ENCODE measurements at places on chromosomes 1 and 21.

GRCh38 chr1:215530401-215530984 is 36.6 kb upstream of the KCTD3 start:
- DNase-seq, result no peak

DNA sequence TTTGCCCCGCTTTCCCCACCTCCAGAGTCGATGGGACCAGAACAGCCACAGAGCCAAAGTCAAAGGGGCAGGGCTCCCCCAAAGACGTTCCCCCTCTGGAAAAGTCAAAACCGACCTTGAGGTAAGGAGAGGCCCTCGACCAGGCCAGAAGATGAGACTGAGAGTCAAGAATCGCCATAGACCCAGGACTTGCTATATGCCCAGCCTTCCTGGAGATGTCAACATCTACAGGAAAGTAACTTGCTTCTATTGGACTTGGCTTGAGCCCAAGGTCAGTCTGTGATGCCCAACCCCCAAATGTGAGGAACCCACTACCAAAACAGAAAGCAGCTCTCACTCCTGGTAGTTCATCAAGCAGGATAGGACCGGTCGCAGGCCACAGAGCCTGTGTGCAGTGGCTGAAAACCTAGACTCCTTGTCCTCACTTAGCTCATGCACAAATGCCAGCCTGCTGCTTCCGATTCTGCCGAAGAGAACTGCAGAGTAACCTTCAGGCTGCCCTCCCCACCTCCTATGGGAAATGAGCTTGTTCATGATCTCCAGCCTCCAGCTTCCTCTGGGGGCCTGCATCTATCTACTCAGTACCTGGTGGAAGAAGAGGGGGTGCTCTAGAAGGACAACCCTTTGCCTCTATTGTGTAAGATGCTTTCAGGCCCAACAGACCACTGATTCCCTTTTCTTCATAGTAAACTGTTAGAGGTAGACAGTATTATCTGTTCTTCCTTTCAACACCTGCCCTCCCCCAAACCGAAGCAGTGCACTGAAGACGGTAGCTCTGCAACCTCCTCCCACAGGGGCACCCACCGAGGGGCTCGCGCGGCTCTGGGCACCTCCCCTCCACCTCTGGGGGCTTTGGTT is 1.4 kb downstream of the ACOT7 start:
- no peak for DNase-seq

DNA sequence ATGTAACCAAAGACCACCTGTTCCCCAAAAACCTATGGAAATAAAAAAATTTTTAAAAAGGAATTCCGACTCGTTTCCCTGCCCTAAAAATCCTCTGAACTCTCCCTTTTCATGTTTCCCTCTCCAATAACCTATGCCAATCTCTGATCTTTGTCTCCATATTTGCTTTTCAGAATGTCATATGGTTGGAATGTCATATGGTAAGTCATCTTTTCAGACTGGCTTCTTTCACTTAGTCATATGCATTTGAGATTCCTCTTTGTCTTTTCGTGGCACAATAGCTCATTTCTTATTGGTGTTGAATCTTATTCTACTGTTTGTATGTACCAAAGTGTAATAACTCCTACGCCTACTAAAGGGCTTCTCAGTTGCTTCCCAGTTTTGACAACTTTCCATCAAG is 117.5 kb downstream of the BACH1 start:
- no peak for DNase-seq

DNA sequence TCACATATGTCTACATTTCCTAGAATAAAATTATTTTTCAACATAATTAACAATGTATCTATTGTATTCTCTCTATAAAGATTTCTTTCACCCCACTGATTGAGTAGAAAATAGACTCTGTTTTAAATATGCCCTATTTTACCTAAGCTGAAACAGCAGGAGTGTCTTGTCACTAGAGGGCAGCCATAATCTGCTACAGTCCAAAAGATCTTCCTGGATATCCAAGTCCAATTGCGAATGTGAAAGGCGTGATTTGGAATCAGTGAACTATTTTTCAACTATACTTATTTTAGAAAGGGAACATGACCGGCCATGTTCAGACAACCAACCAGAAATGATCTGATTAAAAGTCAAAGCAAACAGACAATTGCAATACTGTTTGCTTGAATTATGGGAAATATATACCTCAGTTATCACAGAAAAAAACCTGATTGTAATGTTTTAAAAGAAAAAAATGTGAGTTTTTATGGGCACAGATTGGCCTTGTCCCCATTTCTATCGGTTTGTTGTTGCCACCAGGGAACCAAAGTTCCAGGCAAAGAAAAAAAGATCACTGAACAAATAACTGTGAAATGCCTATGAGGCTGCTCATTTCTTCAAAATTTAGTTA is 1211.0 kb upstream of the ADGRL4 start:
- DNase-seq, result peak; percentile 26

- no peak for DNase-seq
Observed at GRCh38 chr1:218351391-218352074, 6.4 kb downstream of the TGFB2 start.

GRCh38 chr1:155451199-155451598 is 111.4 kb downstream of the ASH1L start:
- DNase-seq, result no peak

- DNase-seq, result peak; percentile 12
Observed at GRCh38 chr21:33901412-33902288, 14.0 kb downstream of the ATP5PO start.

DNA sequence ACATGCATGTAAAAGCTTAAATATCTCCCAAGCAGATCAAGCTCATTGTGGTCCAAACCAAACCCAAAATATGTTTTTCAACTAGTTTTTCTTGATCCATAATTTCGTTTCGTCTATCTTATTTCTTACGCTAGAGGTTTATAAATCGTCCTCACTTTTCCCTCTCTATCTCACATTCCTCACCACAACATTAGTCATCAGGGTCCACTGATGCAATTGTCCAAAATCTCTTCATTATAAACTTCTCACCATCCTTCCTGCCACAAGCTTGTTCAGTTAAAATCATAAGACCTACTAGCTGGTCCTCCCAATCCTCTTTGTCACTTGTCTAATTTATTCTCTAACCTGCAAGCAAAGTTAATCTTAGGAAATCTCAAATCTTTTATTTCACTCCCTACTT is 173.0 kb upstream of the PALMD start:
- no peak for DNase-seq

DNA sequence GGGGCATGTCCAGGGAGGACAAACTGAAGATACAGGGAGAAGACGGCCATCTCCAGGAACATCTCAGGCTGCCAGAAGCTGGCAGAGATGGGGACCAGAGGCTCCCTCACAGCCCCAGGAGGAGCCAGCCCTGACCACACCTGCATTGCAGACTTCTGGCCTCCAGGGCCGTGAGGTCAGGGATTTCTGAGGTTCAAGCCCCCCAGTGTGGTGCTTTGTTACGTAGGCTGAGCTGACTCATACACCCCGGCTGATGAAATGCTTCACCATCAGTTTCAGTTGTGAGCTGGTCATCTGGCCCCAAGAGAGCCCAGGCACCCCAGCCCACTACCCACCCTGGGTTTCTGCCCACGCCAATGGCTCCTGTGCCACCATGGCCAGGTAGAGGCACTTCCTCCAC is 106.4 kb downstream of the SIK1 start:
- DNase-seq, result no peak

DNA sequence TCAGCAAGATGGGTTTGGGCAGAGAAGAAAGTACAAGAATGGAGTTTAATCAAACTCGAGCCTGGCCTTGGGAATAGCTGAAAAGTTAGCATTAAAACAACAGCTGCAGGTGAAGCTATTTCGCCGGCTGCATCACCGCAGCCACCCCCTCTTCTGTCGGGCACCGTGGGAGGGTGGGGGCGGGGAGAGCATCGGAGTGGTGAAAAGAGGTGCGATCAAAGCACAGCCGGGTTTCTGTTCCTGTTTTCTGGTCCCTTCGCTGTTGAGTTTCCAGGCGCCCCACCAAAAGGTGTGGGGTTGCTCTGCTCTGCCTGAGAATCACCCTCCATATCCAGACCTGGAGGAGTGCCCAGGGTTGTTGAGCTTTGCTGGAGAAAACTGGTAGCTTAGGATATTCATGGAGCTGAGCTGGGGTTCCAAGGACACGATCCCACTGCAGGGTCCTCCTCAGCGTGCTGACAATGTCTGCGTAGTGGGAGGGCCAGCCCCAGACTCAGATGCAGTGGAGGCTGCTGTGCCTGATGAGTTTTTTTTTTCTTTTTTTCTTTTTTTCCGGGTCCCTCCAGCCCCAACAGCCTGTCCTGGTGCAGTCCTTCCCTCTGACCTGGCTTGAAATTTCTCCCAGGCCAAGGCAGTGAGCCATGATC is 127.5 kb upstream of the C1orf174 start:
- no peak for DNase-seq

GRCh38 chr1:109837852-109838570 is 72.6 kb upstream of the CSF1 start:
- DNase-seq, result no peak

- no peak for DNase-seq
Observed at GRCh38 chr1:110631836-110632620, 25.9 kb upstream of the KCNA2 start.

DNA sequence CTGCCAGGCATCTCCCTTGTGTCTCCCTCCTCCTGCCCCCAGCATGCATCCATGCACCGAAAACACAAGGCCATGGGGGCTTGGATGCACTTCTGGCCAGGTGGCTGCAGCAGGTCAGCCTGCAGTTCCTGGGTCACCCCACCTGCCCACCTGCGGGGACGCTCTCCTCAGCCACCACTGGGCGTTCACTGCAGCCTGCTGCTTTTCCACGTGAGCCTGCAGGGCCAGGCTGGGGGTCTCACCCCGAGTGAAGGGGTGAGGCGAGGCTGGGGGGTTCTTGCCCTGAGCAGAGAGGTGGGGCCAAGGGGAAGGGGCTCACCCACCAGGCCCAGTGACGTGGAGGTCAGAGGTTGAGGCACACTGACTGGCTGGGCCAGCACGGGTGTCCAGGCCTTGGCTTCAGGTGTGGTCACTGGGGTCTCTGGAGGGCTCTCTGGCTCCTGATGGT is 64.6 kb downstream of the WNT9A start:
- no peak for DNase-seq

GRCh38 chr1:166253076-166253779 is 86.4 kb upstream of the FAM78B start:
- no peak for DNase-seq

DNA sequence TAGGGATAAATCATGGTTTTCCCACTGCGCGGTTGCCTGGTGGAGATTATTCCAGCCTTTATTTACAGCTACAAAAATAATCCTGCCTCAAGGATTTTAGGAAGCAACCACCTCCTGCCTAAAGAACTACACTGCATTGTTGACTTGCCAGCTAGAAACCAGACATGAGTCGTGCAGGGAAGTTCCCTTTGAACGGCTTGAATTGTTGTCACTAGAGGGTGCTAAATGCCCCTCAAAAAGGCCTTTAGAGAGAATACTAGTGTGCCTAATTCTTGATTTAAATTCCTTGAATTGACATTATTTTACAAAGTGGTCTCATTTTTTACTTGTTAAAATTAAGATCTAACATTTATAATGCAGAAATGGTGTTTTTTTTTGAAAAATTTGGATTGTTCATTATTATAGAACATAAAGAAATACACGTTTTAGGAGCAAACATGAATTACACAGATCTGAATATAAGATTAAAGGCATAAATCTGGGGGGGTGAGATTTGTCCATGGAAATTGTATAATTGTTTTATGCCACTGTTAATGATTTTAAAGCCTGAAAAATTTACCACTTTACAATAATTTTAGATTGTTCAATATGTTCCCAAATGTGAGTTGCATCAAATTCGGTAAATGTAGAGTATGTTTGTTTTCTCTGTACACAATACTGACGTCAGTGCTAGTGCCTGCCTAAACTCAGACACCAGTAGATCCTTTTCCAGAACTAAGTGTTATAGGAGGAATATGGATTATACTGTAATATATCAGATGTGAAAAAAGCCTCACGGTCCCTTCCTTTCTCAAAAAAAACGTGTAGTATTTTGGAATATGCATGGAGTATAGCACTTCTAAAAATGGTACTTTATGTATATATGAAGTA is 7.6 kb upstream of the ERG start:
- peak; percentile 40 for DNase-seq

GRCh38 chr1:3380469-3380868 is 74.0 kb upstream of the ARHGEF16 start:
- DNase-seq, result no peak

- DNase-seq, result no peak
Observed at GRCh38 chr1:106517224-106517623, 539.2 kb upstream of the PRMT6 start.

DNA sequence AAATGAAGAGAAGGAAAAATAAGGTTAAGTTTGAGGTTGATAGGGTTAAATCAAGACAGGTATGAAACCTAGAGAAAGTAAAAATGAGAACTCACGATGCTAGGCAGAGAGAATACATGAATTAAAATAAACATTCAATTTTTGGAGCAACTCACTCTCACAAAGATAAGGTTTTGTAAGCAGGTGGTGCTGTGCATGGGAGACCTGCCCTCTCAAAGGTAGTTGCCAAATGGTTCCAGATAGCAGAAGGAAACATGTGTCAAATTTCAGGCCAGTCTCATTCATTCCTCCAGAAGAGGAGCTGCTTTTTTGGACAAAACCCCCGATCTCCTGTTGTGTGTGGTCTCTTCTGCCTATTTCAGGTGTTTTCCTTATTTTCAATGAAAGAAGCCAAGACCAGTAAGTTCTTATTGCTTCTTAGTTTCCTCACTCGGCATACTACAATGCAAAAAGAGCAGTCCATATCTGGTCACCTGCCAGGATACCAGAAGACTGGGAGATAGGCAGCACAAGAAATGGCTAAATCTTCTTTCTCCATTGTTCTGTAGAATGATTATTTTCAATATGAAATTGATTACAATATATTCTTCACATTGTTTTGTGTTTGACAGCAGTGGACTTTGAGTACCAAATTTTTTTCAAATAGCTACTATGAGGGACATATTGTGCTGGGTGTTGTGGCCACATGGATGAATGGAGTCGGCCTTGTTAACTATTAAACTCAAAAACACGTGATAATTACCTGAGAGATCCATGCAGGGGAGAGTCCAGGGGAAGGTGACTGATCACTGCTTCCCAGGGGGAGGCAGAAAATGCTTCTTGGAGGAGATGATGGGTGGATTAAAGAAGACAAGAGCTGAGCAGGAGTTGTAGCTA is 3.6 kb downstream of the CR1L start:
- no peak for DNase-seq

DNA sequence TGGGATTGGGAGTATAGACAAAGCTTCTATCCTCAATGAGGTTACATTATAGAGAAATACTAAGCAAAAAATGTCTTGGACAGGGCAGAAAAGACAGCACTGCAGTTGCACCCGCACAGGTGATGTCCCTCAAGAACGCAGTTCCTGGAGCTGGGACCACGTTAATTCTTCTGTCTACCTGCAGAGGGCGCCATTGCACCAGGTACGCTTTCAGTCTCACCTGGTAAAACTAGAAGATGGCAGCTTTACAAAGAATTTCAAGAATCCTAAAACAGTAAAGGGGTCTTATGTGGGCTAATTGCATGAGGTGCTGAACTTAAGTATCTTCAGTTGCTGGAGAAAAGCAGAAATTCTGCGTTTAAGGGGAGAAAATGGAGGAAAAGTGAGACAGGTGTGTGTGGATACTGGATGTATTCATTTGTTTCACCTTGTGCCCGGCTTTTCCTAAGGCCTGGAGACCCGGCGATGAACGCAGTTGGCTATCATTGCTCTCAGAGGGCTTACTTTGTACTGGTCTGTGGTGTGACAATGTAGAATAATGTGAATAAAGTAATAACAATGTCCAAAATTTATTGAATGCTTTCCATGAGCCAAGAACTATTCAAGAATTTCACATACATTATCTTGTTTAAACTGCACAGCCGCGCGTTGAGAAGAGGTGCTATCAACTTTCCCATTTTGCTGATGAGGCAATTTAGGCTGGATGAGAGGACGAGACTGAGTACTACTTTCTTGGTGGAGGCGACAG is 276.3 kb upstream of the GREM2 start:
- no peak for DNase-seq

- DNase-seq, result no peak
Observed at GRCh38 chr21:20554785-20555184, 443.4 kb upstream of the NCAM2 start.

- DNase-seq, result no peak
Observed at GRCh38 chr1:42035205-42035829, 116.6 kb upstream of the HIVEP3 start.
